Amygdala (tissue), 56 donors: ENCODE measurements at places on chromosomes 5 and 9.

DNA sequence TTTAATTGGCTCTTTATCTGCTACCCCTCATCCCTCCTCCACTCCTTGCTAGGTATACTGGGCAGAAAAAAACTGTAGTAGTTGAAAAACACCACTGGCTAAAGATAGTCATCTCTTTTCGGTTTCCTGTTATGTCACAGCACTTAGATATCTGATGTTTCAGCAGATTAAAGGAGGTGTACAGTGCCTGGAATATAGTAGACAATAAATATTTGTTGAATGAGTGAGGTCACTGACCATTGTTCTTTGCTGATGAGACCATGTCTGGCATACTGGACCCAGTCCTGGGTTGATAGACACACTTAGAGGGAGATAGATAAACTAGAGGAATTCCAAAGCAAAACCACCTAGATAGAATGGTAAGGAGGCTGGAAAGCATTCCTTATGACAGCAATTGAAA is 3.2 kb downstream of the GRPEL2 start:
- no peak for DNase-seq

DNA sequence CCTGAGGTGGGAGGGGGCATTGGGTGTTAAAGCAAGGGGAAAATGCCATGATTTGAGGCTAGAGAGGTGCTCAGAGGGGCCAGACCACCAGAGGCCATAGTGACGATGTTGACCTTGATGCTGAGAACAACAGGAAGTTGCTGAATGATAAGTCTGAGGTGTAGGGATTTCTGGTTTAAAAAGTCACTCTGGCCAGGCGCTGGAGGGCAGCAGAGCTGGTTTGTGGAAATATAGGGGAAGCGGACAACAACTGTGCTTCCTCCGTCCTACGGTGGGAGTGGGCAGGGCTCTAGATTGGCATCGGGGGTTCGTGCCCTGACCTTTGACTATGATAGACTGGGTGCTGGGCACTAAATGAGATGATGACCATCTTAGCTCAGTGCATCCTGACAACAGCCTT is 44.7 kb downstream of the STOM start:
- DNase-seq: no peak

GRCh38 chr5:30846171-30846570 is 347.3 kb upstream of the CDH6 start:
- DNase-seq: no peak

DNA sequence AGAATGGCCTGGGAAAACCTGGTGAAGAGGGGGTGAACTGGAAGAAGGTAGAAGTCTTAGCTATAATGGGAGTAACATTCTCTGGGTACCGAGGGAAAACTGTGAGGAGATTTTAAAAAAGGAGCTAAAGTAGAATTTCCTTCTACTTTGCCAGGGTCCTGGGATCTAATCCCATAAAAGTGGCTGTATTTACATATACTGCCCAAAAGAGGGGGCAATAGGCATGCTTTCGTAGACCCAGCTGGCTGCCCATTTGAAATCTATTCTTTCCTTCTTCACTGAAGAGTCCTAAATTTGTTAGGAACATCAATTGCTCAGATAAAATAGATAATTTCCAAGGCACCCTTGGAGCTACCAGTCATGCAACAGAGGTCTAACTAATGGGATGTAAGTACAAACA is 159.2 kb downstream of the CDC42SE2 start:
- no peak for DNase-seq

DNA sequence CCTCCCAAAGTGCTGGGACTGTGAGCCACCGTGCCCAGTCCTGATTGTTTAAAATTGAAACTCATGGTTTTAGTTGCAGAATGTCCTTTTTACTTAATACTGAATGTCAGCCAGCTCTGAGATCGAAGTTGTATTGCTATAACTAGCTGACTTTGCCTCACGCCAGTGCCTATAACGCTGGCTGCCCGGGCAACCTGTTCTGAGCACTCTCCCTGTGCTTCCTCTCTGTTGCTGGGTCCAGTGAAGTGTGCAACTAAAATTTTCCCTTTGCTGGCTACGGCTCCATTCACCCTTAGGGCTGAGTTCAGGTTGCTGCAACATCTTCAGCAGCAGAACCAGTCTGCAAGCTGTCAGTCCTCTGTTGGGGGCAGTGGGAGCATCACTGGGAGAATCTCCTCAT is 65.9 kb downstream of the GLDC start:
- no peak for DNase-seq

DNA sequence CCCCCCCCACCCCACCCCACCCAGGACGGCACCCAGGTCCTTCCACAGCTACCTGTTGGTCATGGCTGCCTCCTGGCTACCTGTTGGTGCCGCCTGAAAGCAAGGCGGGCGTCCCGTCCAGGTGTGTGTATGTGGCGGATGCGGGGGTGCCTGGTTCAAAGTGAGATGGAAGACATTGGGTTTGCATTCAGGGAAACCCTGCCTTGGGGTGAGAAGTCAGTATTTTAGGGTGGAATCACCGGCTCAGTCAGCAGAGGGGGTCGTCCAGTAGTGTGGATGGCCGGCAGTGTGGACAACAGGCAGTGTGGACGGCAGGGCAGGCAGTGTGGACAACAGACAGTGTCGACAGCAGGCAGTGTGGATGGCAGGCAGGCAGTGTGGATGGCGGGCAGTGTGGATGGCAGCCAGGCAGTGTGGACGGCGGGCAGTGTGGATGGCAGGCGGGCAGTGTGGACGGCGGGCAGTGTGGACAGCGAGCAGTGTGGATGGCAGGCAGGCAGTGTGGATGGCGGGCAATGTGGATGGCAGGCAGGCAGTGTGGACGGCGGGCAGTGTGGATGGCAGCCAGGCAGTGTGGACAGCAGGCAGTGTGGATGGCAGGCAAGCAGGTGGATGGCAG is 28.0 kb downstream of the NKD2 start:
- DNase-seq: no peak
